T-helper 2 cell treated with Interferon-gamma antibody and Interleukin-4, amounts not matched to agents 5 μg/mL and 100 μg/mL, for 36 hours (primary cell): ENCODE measurements at places on chromosomes 5 and 9.
A peak's percentile ranks its signal among the peaks of the same experiment; 100 is the strongest.

DNA sequence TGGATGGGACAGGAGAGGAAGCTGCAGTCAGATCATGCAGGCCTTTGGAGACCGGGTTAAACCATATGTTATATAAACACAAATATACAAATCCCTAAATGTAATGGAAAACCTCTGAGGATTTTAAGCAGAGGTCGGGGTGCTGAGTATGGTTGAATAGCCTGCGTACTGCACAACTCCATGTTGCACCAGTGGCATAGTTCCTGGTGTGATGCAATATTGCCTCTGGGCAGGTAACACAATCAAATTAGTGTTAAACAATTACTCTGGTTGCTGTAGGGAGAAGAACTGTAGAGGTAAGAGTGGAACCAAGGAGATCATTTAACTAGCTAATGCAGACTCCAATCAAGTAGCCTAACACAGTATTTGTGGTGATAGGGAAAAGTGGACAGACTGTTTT lies 21.3 kb upstream of the RNF145 start:
- DNase-seq = no peak

GRCh38 chr5:167767795-167768194 lies 523.6 kb upstream of the WWC1 start:
- DNase-seq = no peak

DNA sequence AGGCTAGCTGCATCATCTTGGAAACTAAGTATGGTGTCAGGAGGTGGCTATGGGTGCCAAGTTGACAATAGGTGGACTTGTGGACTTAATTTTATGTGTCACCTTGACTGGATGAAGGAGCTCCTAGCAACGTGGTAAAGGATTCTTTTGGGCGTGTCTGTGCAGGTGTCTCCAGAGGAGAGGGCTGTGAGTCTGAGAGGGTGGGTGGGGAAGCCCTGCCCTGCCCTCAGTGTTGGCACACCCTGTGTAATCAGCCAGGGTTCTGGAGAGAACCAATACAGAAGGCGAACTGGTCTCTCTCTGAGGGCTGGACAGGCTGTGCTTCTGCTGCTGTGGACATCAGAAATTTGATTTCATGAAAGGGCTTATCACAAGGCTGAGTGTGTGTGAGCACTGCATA lies 61.0 kb downstream of the GTF3C4 start:
- no peak for DNase-seq

DNA sequence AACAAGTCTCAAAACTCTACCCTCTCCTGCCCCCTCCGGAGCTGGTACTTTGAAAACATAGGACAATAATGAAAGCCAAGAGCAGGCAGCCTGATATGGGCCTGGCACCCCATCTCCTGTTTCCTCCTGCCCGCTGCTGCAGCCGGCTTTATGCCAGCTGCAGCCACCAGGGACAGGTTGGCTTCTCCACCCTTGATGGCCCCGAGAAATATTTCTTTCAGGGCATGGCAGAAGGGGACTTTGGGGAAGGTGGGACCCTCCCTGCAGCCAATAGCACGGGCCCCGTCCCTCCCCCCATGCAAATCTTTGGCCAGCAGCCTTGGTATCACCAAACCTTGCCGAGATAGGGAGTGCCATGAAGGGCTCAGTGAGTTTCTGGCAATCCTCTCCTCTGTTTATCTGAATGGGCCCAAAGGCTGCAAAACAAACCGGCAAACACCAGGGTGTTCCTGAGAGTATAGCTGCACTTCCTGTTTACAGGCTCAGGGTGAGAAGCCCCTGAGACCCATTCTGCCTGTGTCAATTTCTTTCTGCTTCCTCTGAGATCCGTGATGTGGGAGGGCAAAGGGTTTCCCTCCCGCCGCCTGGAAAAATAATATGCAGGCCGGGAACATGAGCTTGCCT lies 73.4 kb upstream of the BOD1 start:
- DNase-seq = no peak

DNA sequence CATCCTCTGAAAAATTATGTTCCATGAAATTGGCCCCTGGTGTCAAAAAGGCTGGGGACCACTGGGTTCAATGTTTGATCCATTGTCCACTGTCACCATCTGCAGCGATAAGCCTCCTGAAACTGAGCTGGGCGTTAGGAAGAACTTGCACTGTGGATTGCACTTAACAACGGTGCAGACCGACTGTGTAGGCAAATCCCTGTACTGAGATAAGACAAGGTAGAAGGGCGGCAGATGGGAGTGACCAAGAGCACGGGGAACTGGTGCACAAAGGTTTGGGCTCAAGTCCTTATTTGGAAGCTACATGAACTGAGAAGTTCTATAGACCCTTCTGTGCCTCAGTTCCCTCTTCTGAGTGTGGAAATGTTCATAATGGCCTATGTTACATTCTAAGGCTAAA lies 41.6 kb upstream of the FLT4 start:
- no peak for DNase-seq

- no peak for DNase-seq
Observed at GRCh38 chr5:87004101-87004500, 263.6 kb upstream of the RASA1 start.

DNA sequence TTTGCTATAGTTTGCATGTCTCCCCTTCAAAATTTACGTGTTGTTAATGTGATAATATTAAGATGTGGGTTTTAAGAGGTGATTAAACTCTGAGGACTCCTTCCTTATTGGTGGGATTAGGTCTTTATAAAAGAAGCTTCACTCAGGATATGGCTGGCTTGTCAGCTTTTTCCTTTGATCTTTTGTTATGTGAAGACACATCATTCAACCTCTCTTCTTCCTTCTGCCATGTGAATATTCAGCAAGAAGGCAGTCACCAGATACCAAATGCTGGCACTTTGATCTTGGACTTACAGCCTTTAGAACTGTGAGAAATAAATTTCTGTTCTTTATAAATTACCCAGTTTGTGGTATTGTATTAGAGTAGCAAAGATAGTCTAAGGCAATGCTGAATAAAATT lies 855.9 kb upstream of the CDH10 start:
- no peak for DNase-seq

GRCh38 chr5:32027717-32028458 lies 146.2 kb downstream of the GOLPH3 start:
- DNase-seq = no peak

DNA sequence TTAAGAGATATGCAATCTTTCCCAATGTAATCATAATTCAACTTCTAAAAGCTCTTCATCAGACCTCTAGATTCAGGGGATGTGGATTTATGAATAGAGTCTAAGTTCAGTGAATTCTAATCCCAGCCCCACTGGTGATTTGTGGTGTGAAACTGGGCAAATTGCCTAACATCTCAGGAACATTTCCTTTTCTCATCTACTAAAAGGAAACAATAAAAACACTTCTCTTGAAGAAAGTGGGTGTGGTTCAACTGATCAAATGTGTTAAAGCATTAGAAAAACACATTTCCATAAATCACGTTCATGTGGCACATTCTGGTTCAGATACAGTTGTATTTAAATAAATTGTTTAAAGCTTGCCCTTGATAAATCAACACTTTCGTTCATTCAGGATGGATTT lies 631.7 kb upstream of the CDH6 start:
- no peak for DNase-seq

- no peak for DNase-seq
Observed at GRCh38 chr5:77957931-77958521, 181.9 kb upstream of the TBCA start.

- no peak for DNase-seq
Observed at GRCh38 chr5:139662617-139663016, 14.5 kb downstream of the CXXC5 start.

- DNase-seq = no peak
Observed at GRCh38 chr9:134637696-134638501, 3.7 kb upstream of the COL5A1 start.

GRCh38 chr5:149228618-149229297 lies 42.9 kb upstream of the AFAP1L1 start:
- no peak for DNase-seq

DNA sequence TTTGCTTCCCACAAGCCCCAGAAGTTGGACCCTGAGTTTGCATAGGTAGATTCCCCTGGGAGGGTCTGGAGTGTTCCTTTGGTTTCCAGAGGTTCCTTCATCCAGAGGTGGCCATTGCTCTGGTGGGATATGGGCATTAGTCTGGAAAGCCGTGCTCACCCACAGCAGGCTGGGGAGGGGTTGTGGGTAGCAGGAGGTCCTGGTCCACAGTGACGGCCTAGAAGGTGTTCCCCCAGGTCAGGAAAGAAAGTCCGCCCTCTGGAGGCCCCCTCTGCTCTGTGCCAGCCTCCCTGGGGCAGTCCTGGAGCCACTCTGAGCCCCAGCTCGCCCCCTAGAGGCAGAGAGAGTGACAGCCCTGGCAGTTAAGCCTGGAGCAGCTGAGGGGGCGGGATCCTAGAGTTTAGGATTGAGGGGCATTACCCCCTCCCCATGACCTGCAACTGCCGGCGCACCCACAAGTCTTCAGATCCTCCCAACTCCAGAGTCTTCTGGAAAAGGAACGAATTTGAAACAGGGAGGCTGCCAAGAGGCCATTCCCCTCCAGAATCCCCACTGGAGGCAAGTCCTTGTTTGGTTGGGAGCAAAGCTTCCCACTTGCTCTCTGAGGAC lies 36.8 kb downstream of the NDST1 start:
- DNase-seq = peak; percentile 52

DNA sequence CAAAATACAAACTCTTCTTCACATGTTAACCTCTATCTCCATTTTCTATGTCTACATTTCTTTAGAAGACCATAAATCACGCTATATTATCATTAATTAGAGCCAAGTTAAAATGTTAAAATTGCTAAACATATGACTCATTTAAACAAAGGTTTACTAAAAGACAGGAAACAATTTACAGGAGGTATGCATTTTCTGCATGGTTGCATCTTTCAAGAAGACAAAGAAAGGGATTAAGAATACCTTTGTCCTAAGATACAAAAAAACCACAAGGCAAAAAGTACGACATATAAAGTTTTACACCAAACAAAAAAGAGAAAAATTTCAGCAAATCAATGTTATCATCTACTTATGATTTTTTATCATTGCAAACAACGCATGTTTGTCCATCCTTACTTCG lies 324.4 kb downstream of the PDE4D start:
- no peak for DNase-seq

- no peak for DNase-seq
Observed at GRCh38 chr5:24215114-24215513, 429.7 kb downstream of the CDH10 start.

- DNase-seq = no peak
Observed at GRCh38 chr5:179930788-179931473, 23.2 kb upstream of the TBC1D9B start.

DNA sequence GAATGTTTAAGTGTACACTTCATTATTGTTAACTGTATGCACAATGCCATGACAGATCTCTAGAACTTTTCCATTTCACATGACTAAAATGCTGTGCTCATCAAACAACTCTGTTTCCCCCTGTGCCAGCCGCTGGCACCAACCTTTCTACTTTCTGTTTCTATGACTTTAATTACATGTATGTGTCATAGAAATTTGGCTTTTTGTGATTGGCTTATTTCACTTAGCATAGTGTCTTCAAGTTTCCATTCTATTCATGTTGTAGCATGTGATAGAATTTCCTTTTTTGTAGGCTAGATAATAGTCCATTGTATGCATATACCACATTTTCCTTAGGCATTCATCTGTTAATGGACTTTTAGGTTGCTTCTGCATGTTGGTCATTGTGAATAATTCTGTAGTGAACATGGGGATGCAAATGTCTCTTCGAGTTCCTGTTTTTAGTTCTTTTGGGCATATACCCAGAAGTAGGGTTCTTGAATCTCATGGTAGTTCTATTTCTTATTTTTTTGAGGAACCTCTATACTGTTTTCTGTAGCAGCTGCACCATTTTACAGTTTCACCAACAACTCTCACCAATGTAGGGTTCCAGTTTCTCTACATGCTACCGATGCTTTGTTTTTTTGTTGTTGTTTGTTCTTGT lies 184.4 kb upstream of the DMRT1 start:
- no peak for DNase-seq

DNA sequence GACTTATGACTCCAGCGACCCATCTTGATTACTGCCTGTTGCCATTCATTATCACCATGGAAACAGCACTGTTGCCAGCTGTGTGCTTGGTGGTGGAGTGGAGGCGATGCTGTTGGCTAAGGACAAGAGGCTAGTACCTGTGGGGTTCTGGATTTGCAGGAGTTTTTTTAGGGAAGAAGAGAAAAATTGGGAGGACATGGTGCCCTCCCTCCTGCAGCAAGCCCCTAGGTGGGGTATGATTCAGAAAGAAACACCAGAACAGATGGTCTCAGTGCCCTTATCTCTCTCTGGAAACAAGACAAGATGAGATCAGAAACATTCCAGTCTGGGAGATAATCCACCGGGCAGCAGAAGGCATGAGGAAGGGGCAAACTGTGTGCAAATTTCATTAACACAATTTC lies 87.8 kb upstream of the TLR4 start:
- DNase-seq = no peak

DNA sequence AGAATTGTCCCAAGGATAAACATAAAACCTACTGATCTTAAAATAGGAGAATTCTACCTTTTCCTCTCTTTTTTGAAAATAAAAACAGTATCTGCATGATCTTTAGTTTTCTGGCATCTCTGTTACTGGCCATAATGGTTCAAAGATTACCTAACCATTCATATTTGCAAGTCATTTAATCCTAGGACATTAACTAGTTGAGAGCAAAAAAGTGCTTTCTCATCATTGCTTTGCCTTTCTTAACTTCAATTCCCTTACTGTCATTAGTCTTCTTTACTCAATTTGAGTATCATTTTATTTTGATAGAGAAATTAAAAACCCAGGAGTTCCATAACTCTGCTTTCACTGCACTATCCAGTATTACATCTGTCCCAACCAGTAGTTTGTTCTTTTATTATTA lies 68.6 kb downstream of the RFX3 start:
- DNase-seq = no peak

DNA sequence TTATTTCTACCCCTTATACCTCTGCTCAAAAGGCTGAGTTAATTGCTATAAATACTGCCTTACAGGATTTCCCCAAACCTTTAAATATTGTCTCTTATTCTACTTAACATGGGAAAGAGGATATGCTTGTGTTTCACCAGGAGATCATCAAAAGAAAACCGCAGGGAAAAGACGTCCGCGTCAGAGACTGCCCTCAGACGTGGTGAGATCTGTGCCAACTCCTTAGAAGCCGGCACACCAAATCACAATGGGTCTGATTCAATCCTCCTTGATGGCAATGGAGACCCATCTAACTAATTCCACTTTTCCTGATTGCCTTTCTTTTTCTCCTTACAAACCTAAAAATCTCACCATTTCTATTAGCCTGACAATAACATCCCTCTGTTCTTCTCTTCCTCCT lies 55.0 kb downstream of the SH3PXD2B start:
- DNase-seq = no peak

GRCh38 chr5:150603491-150603890 lies 37.0 kb upstream of the SYNPO start:
- no peak for DNase-seq

- DNase-seq = no peak
Observed at GRCh38 chr9:132639322-132639721, 30.5 kb downstream of the DDX31 start.

- DNase-seq = no peak
Observed at GRCh38 chr9:71286146-71286545, 164.7 kb upstream of the TRPM3 start.
